Femur (tissue), 1 donor: ENCODE measurements at places on chromosomes 6 and 20.
A peak's percentile ranks its signal among the peaks of the same experiment; 100 is the strongest.

DNA sequence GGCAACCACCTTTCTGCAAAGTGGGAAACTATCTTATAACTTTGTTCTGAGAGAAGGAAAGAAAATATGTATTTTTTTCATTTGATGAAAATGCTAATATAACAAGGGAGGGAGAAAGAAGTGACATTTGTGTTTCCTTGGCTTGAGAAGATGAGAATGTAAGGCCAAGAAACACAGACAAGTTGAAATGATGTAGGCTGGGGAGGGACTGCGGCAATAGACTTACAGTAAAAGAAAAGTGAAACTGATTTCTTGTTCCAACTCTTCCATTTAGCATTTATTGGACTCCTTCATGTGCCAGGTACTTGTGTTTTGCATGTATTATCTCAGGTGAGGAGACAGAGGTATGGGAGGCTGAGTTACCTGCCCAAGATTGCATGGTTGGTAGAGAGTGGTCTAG is 130.9 kb downstream of the CARMIL1 start:
- no peak for DNase-seq

GRCh38 chr20:20783450-20783849 is 71.0 kb upstream of the RALGAPA2 start:
- DNase-seq = no peak

DNA sequence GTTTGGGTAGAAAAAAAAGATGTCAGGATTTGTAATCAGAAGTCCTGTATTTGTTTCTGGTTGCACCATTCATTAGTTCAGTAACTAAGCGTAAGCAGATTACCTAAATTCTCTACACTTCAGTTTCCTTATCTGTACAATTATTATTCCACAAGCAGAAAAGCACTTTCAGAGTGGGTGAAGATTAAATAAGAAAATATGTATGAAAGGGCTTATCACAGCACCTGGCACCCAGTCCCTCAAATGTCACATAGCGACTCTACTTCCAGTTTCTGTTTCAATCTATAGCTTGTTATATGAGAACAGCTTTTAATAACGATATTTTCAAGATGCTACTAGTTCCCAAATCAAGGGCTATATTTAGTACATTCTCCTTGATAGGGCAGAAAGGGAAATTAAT is 31.4 kb downstream of the RGS17 start:
- no peak for DNase-seq

DNA sequence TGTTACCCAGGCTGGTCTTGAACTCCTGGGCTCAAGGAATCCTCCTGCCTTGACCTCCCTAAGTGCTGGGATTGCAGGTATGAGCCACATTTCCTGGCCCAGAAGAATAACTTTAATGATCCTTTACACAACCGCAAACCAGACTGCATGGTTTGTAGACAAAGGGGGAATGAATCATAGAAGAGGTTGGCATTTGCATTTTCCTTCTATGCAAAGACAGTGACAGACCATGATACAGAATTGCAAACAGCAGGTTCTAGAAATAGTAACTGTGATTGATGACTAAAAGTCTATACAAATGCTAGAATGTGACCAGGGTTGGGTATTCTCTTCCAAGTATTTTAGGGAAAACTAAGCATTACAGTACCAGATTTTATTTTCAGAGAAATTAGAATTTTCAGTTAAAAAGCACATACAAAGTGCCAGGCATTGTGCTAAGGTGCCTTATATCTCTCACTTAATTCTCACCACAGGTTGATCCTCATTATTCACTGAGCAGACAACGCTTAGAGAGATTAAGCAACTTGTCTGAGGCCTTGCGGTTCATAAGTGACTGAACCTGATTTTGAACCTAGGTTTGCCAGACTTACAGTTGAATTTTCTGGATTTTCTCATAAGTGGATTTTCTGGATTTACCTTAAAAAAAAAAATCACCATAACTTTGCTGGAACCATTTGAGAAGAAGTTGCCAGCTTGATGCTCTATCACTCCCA is 146.6 kb downstream of the ZFAND3 start:
- no peak for DNase-seq

DNA sequence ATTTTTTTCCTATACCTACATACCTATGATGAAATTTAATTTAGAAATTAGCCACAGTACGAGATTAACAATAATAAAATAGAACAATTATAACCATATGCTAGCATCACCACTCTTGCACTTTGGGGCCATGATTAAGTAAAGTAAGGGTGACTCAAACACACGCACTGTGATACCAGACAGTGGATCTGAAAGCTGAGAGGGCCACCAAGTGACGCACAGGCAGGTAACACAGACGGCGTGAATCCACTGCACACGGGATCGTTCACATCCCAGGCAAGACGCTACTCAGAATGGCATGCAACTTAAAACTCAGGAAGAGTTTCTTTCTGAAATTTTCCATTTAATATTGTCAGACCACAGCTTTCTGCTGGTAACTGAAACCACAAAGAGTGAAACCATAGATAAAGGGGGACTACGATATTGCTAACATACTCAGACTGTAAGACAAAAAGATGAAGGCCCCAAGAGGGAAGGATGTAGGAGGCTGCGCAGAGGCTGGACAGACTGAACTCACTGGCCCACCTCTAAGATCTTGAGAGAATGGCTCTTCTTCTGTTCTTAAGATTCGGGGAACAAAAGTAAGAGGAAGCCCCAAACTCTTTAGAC is 17.9 kb downstream of the RRBP1 start:
- DNase-seq = no peak

- DNase-seq = no peak
Observed at GRCh38 chr6:14912706-14913105, 333.2 kb upstream of the JARID2 start.

DNA sequence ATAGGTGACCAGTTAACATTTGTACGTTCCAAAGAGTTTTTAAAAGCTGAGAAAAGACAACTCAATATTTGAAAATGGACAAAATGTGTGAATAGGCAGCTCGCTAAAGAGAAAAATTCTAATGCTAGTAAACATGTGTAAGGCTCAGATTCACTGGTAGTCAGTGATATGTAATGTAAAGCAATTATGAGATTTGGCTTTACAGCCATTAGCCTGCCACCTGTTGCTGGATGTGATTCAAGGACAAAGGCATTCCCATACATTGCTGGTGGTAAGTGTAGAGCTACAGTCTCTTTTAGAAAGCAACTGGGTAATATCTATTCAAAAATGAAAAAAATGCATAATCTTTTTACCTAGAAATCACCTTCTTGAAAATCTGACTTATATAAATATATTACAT is 114.3 kb downstream of the COL19A1 start:
- no peak for DNase-seq

- DNase-seq = no peak
Observed at GRCh38 chr6:129908858-129909257, 47.7 kb upstream of the TMEM244 start.

GRCh38 chr6:162267641-162268040 is 459.9 kb downstream of the PRKN start:
- DNase-seq = no peak

GRCh38 chr6:3687847-3688246 is 63.7 kb downstream of the PXDC1 start:
- no peak for DNase-seq

DNA sequence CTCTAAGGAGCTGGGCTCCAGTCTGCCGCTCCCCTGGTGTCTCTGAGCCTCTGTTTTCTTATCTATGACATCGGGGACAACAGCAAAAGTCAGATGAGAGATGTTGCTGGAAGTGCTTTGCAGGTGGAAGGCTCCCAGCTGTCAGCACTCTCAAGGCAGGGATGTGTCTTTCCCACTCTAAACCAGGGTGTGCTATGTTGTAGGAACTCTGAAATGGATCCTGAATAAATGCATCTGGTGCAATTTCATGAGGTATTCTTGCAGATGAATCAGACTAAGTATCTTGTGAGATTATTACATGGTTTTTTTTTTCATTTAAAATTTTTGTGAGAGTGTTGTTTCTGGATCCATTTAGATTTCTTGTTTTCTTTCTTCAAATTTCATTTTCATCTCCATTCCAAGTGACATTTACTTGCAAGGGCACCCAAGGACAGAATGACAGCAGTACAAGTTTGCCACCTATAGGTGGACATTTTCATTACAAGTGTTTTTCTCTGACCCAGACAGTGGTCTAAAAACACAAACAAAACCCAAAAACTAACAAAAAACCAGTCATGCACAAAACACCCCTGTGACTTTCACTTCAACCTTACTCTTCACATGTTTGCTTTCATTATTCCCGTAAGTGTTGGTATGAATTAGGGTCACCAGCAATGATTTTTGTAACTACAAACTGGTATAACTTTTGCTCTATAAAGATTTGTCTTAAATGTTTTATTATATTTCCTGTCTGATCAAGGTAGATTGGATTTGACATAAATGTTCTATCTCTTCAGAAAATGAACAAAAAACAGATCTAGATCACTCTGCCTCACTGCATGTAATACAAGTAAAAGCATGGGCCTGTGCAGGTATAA is 14.7 kb upstream of the SIM1 start:
- no peak for DNase-seq

DNA sequence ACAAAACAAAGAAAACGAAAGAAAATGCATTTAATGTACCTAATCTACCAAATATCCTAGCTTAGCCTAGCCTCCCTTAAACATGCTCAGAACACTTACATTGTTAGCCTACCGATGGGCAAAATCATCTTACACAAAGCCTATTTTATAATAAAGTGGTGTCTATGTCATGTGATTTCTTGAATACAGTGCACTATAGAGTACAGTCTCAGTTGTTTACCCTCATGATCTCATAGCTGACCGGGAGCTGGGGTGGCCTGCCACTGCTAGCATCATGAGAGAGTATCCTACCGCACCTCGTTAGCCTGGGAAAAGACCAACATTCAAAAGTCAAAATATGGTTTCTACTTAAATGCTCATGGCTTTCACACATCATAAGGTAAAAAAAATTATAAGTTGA is 16.6 kb downstream of the GCNT2 start:
- DNase-seq = no peak

- no peak for DNase-seq
Observed at GRCh38 chr6:160871320-160871719, 120.2 kb upstream of the MAP3K4 start.

DNA sequence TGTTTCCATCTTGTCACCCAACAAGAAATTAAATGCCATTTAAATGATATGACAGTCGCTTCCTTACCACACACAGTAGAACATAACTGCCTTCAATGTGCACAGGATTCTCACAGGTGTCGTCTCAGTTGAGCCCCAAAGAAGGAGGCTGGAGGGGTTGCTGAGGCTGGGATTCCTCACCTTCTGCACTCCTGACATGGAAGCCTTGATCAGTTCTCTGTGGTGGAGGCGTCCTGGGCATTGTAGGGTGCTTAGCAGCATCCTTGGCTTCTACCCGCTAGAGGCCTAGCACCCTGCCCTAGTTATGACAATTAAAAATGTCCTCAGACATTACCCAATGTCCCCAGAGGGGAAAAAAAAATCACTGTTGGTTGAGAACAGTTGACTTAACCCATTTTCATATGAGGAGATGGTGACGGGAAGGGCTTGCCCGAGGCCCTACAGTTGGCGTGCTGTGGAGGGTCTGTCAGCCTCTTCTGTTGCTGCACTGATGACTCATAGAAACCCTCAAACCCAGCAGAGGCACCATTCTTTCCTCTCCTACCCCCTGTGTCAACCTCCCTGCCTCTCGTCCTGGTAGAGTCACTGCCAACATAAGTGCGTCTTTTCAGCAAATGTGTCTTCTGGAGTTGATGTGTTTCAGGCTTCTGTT is 19.3 kb upstream of the ZNF831 start:
- DNase-seq = no peak

DNA sequence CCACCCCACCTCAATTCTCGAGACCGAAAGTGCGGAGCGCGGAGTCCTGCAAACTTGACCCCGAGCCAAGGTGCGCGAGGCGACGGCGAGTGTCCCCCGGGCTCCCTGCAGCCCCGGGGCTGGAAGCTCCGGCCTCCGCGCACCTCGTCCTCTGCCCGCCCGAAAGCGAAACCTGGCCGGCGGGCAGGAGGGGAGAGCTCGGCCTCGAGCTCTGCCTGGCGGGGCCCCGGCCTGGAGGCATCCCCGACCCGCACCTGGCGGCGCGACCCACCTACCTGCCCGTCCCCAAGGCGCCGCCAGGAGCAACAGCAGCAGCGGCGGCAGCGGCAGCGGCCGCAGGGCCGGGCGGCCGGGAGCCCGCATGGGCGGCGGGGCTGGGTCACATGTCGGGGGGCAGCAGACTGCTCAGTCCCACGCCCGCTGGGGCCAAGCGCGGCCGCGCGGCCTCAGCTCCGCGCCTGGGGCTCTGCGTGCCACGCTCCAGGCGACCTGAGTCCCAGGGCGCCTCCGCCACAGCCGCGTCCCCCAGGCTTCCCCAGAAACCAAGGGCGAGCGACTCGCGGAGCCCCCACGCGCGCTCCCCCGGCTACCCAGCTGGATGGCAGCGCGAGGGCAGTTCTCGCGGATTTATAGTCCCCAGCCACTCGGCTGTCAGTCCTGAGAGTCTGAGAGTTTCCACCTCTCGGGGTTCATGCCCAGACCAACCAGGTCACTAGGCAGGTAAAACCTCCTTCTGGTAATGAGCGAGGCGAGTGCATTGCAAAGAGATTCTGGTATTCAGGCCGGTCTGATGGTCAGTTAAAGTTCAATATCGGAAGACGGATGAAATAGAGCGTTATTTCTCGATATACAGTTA is at the start of gene IL20RA:
TSS of gene IL20RA (minus strand) at position 600 of the 856 bp plus-strand sequence. CDS start at position 363, 237 bp downstream.
- peak; percentile 26 for DNase-seq

GRCh38 chr20:61821735-61822134 is 243.9 kb downstream of the TAF4 start:
- DNase-seq = no peak
